ENCODE measurements at places on chromosomes 7 and 10.

DNA sequence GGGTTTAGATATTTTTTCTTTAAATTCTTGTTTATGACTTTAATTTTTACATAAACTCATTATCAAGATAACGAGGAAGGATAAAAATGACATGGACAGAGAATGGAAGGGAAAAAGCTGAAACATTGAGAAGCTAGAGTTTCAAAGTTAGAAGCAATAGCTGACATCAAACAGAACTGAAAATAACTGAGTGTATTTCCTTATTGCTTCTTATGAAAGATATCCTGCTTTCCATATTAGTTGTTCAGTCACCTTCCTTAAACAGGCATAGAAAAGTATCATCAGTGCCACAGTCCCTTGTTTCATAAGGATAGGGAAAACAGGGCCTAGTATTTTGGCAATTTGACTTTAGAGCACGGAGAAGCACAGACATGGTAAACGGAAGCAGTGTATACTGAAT lies 460.5 kb upstream of the GHITM start:
- no peak for DNase-seq

DNA sequence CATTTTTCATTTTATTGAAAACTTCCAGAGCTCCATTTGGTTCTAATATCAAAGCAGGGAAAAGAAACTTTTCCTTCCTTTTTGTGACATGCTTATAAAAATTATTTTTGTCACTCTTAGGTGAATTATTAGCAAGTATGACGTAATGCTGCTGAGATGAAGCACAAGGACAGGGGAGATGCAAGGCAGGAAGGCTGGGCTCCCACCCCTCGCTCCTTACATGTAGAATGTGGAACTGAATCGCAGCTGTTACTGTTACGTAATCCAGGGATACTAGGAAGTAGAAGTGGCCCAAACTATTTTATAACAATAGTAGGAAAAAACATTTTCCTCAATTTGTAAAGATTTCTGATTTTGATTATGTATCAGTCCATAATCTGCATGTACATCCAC lies 17.1 kb upstream of the GTPBP4 start:
- no peak for DNase-seq

DNA sequence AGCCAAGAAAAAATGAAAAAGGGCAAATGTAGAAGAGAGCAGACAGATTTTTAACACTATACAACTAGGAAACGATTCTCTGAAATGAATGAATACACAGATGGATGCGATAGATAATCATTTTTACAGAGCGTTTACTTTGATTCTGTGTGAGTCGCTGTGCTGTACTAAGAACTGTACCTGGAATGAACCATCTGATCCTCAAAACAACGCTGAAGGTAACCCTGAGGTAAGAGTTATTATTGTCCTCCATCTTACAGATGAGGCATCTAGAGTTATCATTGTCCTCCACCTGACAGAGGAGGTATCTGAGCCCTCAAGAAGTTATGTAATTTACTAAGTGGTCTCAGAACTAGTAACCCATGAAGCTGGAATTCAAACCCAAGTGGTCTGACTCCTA lies 80.2 kb downstream of the CHCHD3 start:
- no peak for DNase-seq

DNA sequence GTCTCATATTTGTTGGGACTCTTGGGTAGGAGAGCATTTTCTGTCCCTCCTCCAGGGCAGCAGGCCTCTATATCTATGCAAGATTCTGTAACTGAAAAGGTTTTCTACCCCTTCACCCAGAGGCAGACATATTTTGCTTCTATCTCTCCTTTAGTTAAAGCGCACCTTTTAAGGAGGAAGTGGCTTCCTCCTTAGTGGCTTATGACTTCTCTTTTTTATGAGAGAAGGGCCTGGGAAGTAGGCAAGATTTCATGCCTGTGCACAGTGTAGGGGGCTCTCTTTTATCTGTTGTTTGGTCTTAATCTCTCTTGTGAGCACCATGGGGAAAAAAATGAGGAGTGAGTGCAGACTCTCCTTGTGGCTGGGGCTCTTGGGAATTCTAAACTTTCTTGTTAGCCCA lies 122.1 kb downstream of the LRMDA start:
- DNase-seq = no peak

DNA sequence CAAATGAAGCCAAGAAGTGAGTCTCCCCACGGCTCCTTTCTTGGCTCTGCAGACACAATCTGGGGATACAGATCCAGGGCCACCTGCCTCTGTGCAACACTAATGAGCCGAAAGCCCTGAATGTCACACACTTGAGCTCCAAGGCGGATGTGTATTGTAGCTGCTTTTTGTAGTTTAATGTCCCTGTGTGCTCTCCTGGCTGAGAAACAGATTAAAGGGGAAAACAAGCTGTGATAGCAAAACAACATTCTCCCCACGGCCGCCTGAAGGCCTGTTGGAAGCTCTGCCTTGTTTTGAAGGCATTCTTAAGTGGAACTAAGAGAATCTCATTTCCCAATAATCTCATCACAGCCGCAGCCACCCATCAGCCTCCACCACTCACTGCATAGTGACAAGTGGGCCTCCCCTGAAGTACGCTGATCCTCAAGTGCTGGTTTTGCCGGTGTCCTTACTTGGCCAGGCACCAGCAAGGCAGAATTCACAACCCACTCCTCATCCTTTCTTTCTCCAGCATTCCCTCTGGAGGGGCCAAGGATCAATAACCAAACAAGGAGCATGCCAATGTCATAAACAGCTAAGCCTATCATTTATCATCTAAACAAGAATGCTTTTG lies 44.4 kb upstream of the AMPH start:
- no peak for DNase-seq

DNA sequence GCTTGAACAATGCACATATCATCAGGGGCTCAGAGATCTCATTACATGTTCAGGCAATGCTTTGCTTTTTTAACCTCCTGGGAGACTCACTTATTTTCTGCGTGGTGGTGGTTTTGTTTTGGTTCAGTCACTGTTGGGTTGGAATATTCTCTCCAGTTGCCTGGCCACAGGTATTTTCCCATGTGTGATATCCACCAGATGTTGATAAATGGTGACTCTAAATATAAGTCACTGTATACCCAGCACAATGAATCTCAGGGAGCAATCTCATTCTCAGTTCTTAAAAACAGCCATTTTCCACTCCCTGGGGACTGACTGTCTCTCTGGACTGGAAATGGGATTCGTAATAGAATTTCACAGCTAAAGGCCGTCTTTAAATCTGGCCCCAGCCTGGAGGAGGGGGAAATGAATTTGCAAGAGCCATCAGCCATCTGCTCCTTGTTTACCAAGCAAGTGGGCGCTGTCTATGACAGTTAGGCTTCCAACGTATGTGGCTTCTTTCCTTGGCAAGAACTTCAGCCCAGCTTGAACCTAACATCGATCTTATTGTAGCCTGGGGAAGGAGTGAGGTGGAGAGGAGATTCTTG lies 1106.2 kb downstream of the NRG3 start:
- DNase-seq = no peak

DNA sequence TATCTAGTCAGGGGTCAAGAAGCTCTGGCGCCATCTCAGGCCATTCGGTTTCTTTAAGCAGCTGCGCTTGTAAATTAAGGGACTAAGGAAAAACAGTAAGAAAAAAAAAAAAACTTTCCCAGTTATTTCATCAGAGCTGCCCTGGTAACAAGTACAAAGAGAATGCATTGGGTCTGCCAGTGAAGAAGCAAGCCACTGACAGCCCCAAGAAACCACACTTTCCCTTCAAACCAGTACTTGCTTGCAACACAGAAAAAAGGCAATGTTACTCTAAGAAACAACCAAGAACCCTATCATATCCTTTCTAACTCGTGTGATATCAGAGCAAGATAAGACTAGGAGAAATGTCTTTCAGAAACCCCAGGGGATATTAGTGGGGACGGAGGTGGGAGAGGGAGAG lies 40.6 kb upstream of the AOAH start:
- DNase-seq = no peak

DNA sequence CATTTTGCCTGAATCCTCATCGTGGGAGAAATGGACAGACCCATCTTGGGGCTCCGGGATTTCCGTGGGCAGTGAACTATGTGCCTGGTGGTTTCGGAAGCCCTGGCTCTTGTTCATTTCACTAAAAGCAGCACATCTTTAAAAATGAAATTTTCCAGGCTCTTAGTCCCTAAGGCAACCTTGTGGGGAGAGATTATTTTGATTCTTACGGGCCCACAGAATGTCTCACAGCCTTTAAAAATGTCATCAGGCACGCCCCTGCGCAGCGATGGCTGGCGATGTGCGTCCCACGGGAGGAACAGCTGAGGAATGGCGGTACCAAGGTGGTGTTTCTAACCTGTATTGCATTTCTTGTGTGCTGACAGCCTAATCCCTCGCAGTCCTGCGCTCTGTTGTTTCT lies 189.7 kb downstream of the CCDC3 start:
- no peak for DNase-seq

- DNase-seq = no peak
These were observed 83.4 kb upstream of the NMT2 start for GRCh38 chr10:15251791-15252380.

DNA sequence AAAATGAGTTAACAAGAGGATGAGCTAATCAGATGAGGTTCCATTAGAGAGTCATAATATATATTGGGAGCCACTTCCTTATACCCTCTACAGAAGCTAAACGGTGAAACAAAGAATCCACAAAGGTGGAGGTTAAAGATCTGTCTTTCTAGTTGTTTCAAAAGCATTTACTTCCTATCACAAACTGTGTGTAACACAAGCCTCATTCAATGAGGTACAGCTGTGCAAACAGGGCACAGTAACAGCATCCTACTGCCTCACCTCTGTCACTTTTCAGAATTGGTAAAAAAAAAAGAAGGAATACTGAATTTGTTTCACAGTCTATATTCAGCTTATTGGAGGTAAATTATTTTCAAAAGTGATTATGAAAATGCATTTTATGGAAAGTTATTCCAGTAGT lies 128.7 kb downstream of the AGMO start:
- DNase-seq = no peak

DNA sequence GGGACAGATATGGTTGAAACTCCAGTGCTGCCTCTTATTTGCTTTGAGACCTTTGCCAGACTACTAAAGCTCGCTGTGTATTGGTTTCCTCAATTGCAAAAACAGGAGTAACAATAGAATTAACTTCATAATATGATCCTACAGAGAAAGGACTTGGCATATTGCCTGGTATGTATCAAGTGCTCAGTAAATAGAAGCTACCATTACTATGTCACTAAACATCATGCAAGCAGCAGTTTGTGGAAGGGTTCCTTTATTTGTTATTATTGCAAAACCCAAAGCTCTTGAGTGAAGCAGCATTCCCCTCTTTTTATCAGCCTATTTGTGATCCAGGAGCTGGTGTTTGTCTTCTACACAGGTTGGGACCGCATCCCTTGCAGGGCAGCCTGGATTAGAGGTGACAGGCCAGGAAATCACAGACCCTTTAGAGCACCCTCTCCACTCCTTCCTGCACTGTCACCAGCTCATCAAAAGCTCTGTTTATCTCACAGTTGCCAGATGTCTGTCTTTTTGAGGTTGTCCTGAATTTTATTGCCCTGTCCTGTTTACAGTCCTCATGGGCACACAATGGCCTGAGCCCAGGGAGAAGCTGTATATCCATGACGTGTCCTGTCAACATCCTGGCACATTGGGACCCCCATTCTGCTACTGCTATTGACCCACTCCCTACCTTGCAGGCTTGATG lies 121.5 kb downstream of the SNX10 start:
- DNase-seq = no peak

GRCh38 chr7:50121286-50121685 lies 28.2 kb upstream of the ZPBP start:
- no peak for DNase-seq

DNA sequence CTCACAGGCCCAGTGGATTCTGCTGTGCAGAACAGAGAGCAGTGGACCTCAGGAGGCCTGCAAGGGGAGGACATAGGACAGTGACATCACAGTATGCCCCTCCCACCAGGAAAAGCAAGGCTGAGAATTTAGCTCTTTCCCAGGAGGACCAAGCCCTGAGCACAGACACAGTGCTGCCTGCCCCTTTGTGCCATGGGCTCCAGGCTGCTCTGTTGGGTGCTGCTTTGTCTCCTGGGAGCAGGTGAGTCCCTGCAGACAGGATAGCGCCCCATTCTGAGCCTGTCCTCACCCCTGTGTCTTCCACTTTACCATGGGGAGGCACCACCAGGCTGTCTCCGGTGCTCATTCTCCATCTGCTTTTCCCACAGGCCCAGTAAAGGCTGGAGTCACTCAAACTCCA lies 63.0 kb upstream of the PRSS58 start:
- DNase-seq = no peak

GRCh38 chr10:69801094-69801433 lies 642 bp upstream of the COL13A1 start:
- peak; percentile 81 for DNase-seq
